ENCODE measurements at places on chromosomes 6 and 20. TPM values are rescaled to one million over a fixed set of nuclear protein-coding genes. Genes with fewer than 3 reads are reported as not detected.

DNA sequence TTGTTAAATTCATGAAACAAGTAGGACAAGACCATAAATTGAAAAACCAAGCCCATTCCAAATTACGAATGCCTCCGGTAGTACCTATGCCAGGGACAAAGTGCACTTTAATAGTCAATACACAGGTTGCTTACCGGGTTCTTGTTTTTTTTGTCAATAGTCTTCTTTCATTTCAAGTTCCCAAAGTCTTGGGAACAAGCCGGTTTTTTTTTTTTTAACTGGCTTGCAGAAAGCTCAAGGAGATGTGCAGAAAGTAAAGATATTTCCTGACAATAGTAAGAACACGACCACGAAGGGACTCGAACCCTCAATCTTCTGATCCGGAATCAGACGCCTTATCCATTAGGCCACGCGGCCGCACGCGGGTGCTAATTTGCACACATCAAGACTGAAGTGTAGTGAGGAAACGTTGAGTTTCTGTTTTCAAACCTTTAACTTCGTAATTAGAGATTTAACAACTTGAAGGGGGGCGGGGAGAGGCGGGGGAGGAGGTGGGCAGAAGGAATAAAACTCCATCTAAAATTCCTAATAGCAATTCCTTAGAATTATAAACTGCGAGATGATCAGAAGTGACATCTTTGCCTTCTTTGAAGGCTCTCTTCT, 181.0 kb downstream of the TRIM27 start:
- no peaks in the 10 kb centered on the region for H3K4me1 ChIP-seq
- peaks cover 3% of the 10 kb centered on the region for H3K36me3 ChIP-seq

- peaks cover 5% of the 10 kb centered on the region for H3K4me1 ChIP-seq
- no peak overlapping the region for H3K27ac ChIP-seq
- H3K4me3 ChIP-seq: peak overlapping the region; percentile 45
- H3K27me3 ChIP-seq: peaks cover 100% of the 10 kb centered on the region
- no peak for DNase-seq
These were observed 151.1 kb downstream of the TRIM27 start for GRCh38 chr6:28772480-28773381.

The FOXO3 gene
- total RNA-seq: 57.9 TPM

The FRK gene
- 5.1 TPM for total RNA-seq

GRCh38 chr6:16058201-16058928, 70.5 kb upstream of the MYLIP start:
- no peaks in the 10 kb centered on the region for H3K27me3 ChIP-seq
- H3K4me1 ChIP-seq: peaks cover 13% of the 10 kb centered on the region
- no peak overlapping the region for H3K27ac ChIP-seq
- no peak for DNase-seq

The MCHR2 gene
- total RNA-seq: not detected

The HCK gene
- total RNA-seq: not detected

DNA sequence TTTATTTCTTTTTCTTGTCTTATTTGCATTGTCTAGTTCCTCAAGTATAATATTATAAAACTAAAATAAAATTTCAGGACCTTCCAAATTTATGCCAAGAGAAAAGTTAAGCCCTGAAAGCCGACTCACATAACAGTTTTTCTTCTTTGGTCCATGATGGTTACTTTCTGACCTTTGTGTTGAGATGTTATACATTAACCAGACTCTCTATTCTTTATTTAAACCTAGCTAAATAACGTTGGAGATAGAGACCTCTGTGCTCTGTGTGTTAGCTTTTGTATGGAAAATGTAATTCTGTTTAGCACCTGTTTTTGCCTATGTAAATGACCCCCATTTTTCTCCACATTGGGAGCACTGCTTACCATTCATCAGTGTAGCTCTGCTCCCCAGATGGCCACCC, 352.4 kb downstream of the CD109 start:
- no peak overlapping the region for H3K4me3 ChIP-seq
- no peak for DNase-seq
- peaks cover 1% of the 10 kb centered on the region for H3K27me3 ChIP-seq
- no peaks in the 10 kb centered on the region for H3K36me3 ChIP-seq
- no peak overlapping the region for H3K27ac ChIP-seq

DNA sequence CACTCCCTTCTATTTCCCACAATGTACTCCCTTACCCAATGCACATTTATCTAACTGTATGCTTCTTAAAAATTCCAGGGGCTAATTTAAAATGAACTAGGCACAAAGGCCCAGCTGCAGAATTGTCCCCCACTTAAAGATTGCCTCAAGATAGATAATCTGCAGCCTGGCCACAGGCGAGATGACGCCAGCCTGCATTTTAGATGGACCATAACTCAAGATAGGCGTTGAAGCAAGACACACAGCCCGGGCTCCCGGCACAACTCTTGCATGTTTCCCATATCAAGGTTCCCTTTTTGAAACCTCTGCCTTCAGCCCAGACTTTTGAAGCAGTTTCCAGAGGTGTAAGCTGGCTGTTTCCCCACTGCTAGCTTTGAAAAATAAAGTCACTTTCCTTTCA, 3.2 kb upstream of the REPS1 start:
- peak overlapping the region; percentile 76 for H3K27ac ChIP-seq
- no peaks in the 10 kb centered on the region for H3K36me3 ChIP-seq
- peaks cover 25% of the 10 kb centered on the region for H3K4me1 ChIP-seq
- H3K27me3 ChIP-seq: no peaks in the 10 kb centered on the region

GRCh38 chr6:37210313-37210968, 40.5 kb downstream of the PIM1 start:
- no peak overlapping the region for H3K4me3 ChIP-seq
- no peaks in the 10 kb centered on the region for H3K27me3 ChIP-seq
- no peak overlapping the region for H3K27ac ChIP-seq
- peaks cover 5% of the 10 kb centered on the region for H3K4me1 ChIP-seq
- H3K36me3 ChIP-seq: no peaks in the 10 kb centered on the region

DNA sequence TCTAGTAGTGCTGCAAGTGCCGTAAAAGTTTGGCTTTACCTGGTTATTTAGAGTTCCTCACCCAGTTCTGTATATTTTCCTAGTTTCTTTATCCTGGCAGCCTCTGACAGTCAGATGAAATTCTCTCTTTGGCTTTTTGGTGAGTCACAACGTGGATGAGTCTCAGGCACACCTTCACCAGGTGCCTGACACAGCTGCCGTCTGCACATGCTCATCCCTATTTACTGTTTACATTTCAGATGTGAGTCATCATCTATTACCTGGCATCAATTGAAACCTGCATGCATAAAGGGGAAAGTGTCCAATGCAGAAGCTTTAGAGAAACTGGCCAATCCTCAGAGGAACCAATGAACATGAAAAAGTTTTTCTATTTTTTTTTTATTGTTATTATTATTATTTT, 33.3 kb upstream of the ADGRF4 start:
- DNase-seq: no peak
- H3K27ac ChIP-seq: no peak overlapping the region
- H3K4me3 ChIP-seq: no peak overlapping the region
- H3K4me1 ChIP-seq: peaks cover 26% of the 10 kb centered on the region

The SLC24A3 gene
- 3.3 TPM for total RNA-seq

DNA sequence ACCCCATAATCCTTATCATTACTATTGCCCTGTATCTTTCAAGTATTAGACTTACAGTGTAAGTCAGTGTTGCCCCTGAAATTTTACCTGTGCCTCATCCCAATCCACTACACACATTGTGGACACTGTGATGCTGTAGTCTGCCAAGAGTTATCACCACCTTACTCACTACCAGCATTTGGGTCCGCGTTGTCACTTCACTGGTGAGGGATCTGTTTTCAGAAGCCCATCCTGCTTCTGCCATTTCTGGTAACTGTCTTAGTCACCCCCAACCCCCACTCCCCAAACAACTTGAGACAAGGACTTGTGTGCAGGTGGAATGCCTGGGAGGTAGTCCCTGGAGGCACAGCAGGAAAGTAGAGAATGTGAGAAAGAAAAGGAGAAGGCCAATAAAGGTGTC, 6.0 kb upstream of the RAB44 start:
- H3K36me3 ChIP-seq: peaks cover 2% of the 10 kb centered on the region
- no peaks in the 10 kb centered on the region for H3K4me1 ChIP-seq
- H3K4me3 ChIP-seq: no peak overlapping the region
- no peaks in the 10 kb centered on the region for H3K27me3 ChIP-seq

GRCh38 chr6:158711264-158711663, 61.4 kb downstream of the SYTL3 start:
- H3K27me3 ChIP-seq: no peaks in the 10 kb centered on the region
- H3K27ac ChIP-seq: peak overlapping the region; percentile 91
- DNase-seq: no peak
- H3K4me1 ChIP-seq: peaks cover 40% of the 10 kb centered on the region
- H3K4me3 ChIP-seq: peak overlapping the region; percentile 44

DNA sequence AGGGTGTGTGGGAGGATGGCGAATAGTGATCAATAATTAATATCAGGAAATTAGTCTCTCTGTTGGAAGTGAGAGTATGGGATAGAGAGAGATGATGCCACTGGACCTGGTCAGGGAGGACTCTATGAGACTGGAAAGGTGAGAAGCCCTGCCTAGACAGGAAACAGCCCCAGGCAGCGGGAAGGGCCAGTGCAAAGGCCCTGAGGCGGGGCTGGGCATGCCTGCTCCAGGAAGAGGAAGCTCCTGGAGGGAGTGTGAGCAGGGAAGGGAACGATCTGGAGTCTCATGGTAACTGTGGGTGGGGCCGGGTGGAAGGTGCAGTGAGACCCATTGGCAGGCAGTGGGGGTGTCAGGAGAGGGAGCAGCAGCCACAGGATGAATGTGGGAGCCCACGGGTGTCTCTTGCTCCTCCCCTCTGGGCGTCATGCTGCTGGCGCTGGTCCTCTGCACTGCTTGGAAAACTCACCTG, 1.8 kb upstream of the CST3 start:
- H3K27ac ChIP-seq: no peak overlapping the region
- peaks cover 14% of the 10 kb centered on the region for H3K4me1 ChIP-seq
- H3K36me3 ChIP-seq: no peaks in the 10 kb centered on the region
- no peak overlapping the region for H3K4me3 ChIP-seq

DNA sequence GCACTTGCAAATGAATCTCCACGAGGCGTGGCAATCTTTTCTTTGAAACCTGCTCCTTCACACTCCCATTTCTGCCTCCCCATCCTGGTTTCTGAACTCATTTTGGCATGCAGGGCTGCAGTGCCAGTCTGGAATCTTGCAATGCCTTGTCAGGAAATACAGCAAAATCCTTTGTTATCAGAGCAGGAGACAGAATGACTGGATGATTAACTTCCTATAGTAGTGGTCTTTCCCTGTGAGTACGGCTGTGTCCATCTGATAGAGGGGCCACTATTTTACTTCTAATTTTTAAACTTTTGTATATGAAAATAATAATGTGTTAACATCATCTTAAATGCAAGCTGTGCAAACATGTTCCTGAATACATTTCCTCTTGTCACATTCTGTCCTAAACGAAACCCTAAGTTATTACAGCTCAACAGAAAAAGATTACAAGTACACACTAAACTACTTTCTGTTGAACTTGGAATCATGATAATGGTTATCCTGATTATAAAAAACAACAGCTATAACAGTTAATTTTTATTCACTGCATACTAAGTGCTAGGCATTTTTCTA, 140.2 kb downstream of the KIF13A start:
- no peak for DNase-seq
- H3K27ac ChIP-seq: no peak overlapping the region
- no peak overlapping the region for H3K4me3 ChIP-seq
- no peaks in the 10 kb centered on the region for H3K27me3 ChIP-seq
- H3K36me3 ChIP-seq: peaks cover 28% of the 10 kb centered on the region

The HIVEP2 gene
- total RNA-seq: 16.9 TPM

The DNAH8 gene
- not detected for total RNA-seq

DNA sequence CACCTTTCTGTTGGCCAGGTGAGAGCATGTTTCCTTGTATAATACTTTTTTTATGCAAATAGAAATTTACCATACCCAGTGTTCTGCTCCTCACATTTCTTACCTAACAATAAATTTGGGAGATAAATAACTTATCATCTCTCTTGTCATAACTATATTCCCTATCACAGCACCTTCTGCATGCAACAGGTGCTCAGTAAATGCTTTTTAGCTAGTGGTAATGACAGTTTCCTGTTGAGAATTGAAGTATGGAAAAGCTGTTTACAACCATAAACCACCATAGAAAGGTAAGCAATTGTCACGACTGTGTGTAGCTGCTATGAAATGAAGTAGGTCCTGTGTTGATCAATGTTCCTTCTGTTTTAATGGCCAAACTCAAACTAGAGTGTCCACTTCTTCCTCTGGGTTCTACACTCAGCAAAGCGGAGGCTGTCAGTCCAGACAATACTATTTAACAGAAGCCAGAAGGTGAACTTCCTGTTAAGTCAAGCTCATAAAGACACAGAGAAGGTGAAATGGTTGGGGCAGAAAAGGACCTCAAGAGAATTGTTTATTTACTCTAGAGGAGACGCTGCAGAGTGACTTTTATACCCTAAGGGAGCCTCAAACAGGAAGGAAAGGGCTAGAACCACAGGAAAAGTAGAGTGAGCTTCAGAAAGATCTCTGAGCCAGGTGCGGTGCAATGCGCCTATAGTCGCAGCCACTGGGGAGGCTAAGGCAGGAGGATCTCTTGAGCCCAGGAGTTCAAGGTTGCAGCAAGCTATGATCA, 84.0 kb upstream of the SLC22A16 start:
- H3K27me3 ChIP-seq: no peaks in the 10 kb centered on the region
- H3K4me1 ChIP-seq: no peaks in the 10 kb centered on the region
- H3K36me3 ChIP-seq: no peaks in the 10 kb centered on the region
- no peak overlapping the region for H3K27ac ChIP-seq
- no peak for DNase-seq

- no peaks in the 10 kb centered on the region for H3K36me3 ChIP-seq
- no peak overlapping the region for H3K27ac ChIP-seq
- no peak for DNase-seq
- no peaks in the 10 kb centered on the region for H3K27me3 ChIP-seq
These were observed 652.3 kb downstream of the EPHA7 start for GRCh38 chr6:92767101-92767500.

The BPI gene
- not detected for total RNA-seq

- no peaks in the 10 kb centered on the region for H3K27me3 ChIP-seq
- peaks cover 14% of the 10 kb centered on the region for H3K4me1 ChIP-seq
- H3K4me3 ChIP-seq: no peak overlapping the region
These were observed 13.0 kb downstream of the MOXD1 start for GRCh38 chr6:132388291-132388690.

DNA sequence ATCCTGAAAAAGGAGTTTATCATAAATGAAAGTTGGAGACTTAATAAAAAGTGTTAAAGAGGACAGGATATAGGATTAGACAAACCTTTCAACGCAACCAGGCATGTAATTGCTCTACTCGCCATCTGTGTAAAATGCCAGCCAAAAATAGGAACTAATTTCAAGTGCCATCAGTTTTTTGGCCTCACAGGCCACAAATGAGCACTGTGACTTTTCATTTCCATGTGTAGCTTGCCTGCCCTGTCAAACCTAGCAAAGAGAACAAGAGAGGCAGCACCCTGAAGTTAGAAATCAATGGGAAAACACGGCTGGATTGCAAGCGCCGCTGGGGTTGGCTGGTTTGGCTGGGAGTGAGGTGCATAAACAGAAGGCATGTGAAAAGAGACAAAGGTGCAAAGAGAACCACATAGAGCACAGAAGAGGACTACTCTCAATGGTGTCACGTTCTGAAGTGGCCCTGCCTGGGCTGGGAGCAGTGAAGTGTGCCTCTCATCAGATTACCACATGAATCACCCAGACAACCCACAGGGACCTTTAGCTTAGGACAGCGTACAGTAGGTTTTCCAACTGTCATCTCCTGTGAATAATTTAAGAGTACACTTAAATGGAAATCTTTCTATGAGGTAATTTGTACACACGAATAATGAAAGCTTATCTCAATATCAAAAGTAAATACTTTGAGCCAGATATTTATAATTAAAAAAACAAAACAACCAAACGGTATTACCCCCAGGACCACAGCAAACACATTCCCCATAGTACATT, 78.0 kb upstream of the NHSL1 start:
- no peak for DNase-seq
- no peak overlapping the region for H3K27ac ChIP-seq
- H3K4me1 ChIP-seq: peaks cover 31% of the 10 kb centered on the region
- peaks cover 1% of the 10 kb centered on the region for H3K36me3 ChIP-seq
- H3K27me3 ChIP-seq: no peaks in the 10 kb centered on the region

Data from mesothelial cell of epicardium (in vitro differentiated cells).